Activated T-cell treated with anti-CD3 and anti-CD28 coated beads, Interleukin-2, amount 50 U/mL, for 4 hours (primary cell): ENCODE measurements at places on chromosomes 7 and 10. TPM values are rescaled to one million over a fixed set of nuclear protein-coding genes. Genes with fewer than 3 reads are reported as not detected.

The LIMK1 gene
- total RNA-seq: 17.9 TPM

The CCDC172 gene
- total RNA-seq: not detected

The NUDT13 gene
- 0.68 TPM for total RNA-seq

The ACBD5 gene
- total RNA-seq: 16.3 TPM

The SFTPD gene
- total RNA-seq: 0.40 TPM

The KAZALD1 gene
- not detected for total RNA-seq

The KAT6B gene
- 14.4 TPM for total RNA-seq

The PRRT4 gene
- 0.49 TPM for total RNA-seq
